SJSA1 (cell line): ENCODE measurements at places on chromosomes 6 and 20. TPM values are rescaled to one million over a fixed set of nuclear protein-coding genes. Genes with fewer than 3 reads are reported as not detected.

DNA sequence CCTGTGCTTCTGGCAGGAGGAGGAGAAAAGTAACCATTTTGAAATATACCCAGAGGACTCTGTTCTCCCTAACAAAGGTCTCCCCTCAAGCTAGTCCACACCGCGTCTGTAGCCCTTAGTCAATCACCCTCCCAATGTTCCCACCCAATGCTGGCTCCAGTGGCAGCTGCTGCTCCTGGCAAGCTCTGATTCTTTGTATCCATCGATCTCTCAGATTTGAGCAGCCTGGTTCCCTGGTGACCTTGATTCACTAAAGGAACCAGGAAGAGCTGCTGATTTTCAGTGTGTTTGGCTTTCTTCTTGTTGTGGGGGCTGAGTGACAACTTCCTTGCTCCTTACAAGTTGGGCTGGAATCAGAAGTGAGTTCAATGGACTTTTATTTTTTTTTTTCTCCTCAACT is 68.5 kb downstream of the FOXC1 start:
- H3K4me3 ChIP-seq: no peak overlapping the region
- H3K36me3 ChIP-seq: no peaks in the 10 kb centered on the region
- no peak for DNase-seq
- no peak overlapping the region for H3K27ac ChIP-seq

DNA sequence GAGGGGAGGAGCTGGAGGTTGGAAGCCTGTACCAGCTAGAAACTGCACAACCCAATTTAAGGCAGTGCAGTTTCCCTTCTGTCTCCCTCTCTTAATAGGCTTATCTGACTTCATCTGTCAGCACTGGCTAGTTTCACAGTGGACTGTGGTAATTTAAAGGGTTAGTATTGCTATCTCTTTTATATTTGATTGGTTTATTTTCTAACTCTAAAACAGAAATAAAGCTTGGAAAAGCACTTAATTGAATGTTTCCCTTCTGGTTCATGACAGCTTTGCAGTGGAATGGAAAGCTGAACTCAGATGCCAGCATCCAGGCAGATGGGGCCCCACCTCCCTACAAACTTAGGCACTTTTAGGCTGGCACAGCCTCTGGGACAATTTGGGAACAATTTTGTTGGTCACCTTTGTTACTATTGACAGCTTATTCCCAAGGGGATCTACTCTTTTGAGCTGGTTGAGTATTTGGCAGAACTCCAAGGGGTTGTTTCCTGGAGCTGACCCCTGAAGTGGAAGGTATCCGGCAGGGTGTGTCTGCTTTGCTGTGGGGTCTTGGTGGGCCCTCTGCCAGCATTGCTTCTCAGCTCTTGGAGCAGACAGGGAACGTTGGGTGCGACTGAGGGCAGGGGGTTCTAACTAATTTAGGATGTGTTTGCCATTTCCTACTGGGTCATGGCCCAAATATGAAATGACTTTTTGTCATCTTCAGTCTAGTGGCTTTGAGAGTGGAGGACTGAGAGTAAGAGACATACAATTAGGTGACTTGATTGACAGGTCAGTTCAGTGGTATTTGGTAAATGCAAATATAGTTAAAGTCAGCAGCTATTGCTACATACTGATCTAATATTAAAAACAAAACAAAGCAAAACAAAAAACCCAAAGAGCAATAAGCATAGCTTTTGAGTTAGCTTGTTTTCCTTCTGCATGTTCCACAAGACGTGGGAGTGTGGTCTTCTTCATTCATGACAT is 9.3 kb downstream of the SH3BGRL2 start:
- no peak for DNase-seq
- H3K27ac ChIP-seq: no peak overlapping the region
- no peaks in the 10 kb centered on the region for H3K4me1 ChIP-seq
- no peaks in the 10 kb centered on the region for H3K36me3 ChIP-seq

GRCh38 chr6:162618448-162619002 is 109.0 kb downstream of the PRKN start:
- H3K27me3 ChIP-seq: no peaks in the 10 kb centered on the region
- H3K4me3 ChIP-seq: no peak overlapping the region
- no peak for DNase-seq
- no peaks in the 10 kb centered on the region for H3K4me1 ChIP-seq

- H3K4me1 ChIP-seq: peaks cover 15% of the 10 kb centered on the region
- H3K4me3 ChIP-seq: no peak overlapping the region
Observed at GRCh38 chr6:125989631-125990030, 3.3 kb downstream of the TRMT11 start.

- no peak overlapping the region for H3K27ac ChIP-seq
- H3K4me1 ChIP-seq: no peaks in the 10 kb centered on the region
- H3K36me3 ChIP-seq: peaks cover 42% of the 10 kb centered on the region
- DNase-seq: no peak
- no peaks in the 10 kb centered on the region for H3K27me3 ChIP-seq
Observed at GRCh38 chr6:100763617-100764241, 117.4 kb downstream of the ASCC3 start.

GRCh38 chr6:290111-290922 is 2.0 kb upstream of the DUSP22 start:
- H3K4me3 ChIP-seq: no peak overlapping the region
- H3K4me1 ChIP-seq: peaks cover 13% of the 10 kb centered on the region
- 0 out of 2 replicates have a peak, but pooled peaks cover 2% of the 10 kb centered on the region for H3K36me3 ChIP-seq
- H3K27ac ChIP-seq: no peak overlapping the region
- DNase-seq: no peak

DNA sequence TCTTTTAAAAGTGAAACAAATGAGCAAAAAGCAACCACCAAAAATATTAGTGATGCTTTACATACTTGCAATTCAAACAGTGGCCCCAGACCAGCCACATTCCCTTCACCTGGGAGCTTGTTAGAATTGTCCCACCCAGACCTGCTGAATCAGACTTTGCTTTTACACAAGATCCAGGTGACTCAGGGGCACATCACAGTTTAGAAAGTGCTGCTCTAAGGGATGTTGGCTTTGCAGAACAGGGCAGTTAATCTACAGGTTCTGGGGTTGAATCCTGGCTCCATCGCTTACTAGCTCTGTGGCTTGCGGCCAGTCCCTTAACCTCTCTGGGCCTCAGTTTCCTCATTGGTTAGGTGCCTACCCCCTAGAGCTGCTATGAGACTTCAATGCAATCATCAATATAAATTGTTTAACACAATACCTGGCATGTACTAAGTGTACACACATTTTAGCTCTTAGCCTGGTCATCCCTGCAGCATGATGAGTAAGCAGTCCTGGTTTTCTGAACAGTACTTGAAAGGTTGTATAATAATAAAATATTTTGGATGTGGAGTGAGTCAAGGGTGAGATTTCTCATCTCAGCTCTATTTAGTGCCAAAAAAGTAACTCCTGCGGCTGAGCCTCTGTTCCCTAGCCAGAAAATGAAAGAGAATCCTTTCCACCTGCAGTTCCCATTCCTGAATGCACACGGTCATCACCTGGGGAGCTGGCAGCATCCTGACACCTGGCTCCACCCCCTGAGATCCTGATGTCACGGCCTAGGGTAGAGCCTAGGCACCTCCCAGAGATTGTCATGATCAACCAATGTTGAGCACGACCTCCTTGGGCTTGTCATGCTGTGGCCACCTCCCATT is 162.7 kb downstream of the ANKRD60 start:
- H3K4me1 ChIP-seq: no peaks in the 10 kb centered on the region
- H3K36me3 ChIP-seq: no peaks in the 10 kb centered on the region
- no peak overlapping the region for H3K27ac ChIP-seq
- no peaks in the 10 kb centered on the region for H3K27me3 ChIP-seq
- no peak overlapping the region for H3K4me3 ChIP-seq

DNA sequence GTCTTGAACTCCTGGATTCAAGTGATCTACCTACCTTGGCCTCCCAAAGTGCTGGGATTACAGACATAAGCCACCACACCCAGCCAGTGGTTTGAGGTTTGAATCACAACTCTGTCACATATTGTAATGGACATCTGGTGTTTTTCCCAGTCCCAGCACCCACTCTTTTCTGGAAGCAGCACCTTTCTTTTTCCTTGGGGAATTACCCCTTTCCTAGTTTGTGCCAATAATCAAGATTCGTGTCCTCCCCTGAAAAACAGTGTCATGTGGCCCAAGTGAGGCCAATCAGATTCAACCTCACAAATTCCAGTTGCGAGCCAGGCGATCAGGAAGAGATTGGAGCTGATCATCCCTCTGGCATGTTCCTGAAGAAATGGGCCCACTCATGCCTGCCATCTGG is 71.7 kb upstream of the SGK1 start:
- no peaks in the 10 kb centered on the region for H3K4me1 ChIP-seq
- no peaks in the 10 kb centered on the region for H3K36me3 ChIP-seq
- no peak overlapping the region for H3K4me3 ChIP-seq
- DNase-seq: no peak

- H3K27ac ChIP-seq: no peak overlapping the region
- no peaks in the 10 kb centered on the region for H3K27me3 ChIP-seq
- no peak overlapping the region for H3K4me3 ChIP-seq
- DNase-seq: no peak
Observed at GRCh38 chr6:91788501-91788900, 1201.6 kb upstream of the MAP3K7 start.

DNA sequence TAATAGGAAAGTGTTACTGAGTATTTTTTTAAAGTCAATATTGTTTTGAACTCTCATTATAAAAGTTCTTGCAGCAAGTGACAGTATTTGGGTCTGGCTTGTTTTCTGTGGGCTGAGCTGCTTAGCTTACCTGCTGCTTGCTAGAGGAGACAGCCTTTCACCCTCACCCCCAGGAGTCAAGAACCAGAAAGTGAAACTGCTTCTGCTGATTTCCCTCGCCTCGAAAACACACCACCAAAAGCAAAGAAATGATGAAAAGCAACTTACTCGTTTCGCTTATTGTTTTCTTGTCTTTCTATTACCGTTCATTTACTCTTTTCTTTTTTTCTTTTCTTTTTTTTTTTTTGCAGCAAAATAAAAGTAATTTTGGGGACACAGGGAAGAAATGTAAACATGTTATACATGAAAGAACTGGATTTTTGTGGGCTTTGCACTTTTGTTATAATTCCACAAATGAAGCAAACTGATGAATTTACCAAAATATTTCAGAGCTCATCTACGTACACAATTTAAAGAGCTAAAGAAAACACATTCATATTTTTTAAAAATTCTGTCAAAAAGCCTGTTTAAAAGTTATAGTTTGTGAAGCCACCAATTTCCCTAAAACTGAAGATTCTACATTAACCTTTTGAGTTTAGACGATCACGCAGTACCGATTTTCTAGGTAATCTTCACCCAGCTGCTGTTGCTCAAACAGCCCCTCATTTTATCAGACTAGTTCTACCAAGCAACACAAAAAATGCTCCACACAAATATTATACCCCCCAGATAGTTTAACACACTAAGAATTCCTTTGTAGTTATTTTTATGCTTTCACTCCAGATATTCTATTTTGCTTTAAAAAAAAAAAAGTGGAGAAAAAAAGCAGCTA is 1.7 kb downstream of the SCML4 start:
- H3K4me1 ChIP-seq: peaks cover 12% of the 10 kb centered on the region
- H3K27ac ChIP-seq: no peak overlapping the region
- H3K36me3 ChIP-seq: no peaks in the 10 kb centered on the region
- no peak for DNase-seq

Gene ULBP1
- 0.03 TPM in 1 of 2 replicates, not detected in the other for total RNA-seq

Gene LAMA5
- total RNA-seq: 3.2 and 3.6 TPM in 2 replicates

Gene KIAA1755
- 0.03 and 0.44 TPM in 2 replicates for total RNA-seq

Gene SLC39A7
- total RNA-seq: 105 and 122 TPM in 2 replicates
